NCI-H187 (cell line): ENCODE measurements at places on chromosomes 2 and 18.

DNA sequence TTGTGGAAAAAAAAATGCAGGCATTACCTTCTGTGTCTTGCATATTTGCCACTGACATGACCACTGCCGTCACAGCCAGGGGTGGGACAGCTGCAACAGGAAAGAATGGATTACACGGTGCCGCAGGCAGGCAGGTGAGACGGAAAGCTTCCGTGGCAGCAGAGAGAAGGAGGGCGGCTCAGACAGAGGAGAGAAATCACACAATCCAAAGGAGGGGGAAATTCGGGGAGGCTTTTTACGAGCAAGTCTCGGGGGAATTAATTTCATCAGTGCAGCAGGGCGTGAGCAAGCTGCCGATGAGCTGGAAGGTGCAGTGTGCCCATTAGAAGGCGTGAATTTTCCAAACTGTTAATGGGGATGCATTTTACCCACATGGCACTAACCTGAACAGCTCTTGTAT, 234.8 kb upstream of the PXDN start:
- DNase-seq = peak; percentile 47

DNA sequence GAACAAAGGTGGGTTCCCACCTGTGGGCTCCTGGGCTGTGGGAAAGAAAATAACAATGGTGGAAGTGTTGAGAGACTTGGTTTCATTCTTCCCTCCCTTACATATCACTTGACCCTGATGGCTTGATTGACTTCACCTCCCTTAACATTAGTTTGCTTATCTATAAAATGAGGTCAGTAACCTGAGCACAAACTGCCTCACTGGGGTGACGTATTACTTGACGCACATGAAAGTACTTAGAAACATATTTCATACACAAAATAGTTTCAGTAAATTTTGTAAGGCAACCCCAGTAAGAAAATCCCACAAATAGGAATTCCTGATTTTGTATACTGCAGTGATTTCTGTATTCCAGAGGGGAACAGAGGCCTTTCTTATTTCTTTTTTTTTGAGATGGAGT, 29.4 kb upstream of the LPIN2 start:
- no peak for DNase-seq

DNA sequence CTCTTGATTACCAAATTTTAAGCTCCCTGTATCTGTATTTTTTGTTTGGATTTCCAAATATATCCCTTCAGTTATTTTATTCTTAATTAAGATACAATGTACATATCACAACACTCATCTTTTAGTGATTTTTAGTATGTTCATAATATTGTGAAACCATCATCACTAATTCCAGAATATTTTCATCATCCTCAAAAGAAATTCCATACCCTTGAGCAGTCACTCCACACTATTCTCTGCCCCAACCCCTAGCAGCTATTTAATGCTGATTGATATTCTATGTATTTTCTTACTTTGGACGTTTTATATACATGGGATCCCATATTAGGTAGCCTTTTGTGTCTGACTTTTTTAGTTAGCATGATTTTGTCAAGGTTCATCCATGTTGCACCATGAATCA, 127.4 kb upstream of the SLC8A1 start:
- DNase-seq = no peak

DNA sequence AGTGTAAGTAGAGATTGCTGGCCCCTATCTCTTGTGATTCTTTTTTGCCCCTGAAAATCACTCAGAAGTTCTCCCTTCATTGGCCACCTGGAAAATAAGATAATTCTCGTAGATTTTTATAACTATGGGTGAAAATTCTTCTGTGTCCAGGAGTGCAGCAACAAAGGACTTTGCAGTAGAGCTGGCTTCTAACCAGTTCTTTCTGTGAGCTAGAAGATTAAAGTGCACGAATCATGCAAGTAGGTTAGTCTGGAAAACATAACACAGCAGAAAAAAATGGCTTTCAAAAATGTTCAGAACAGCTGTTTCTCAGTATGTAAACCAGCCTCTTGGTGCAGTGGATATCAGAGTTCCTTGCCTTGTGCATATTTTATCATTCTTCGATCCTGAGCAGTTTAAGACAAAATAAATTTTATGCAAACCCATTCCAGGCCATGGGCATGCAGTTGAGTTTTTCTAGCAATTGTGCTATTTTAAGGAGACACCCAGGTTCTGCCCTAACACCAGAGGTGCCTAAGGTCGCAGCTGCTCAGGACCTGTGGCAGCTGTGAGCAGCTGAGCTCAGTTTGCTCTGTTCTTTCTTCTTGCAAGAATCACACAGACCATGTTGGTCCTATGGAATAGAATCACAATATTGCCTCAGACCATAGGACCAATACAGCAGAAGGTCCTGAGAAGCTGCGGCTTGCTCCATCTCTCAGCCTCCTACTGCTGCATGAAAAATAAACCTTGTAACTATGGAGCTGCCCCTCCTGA, 80.9 kb upstream of the BCL2L11 start:
- DNase-seq = no peak

DNA sequence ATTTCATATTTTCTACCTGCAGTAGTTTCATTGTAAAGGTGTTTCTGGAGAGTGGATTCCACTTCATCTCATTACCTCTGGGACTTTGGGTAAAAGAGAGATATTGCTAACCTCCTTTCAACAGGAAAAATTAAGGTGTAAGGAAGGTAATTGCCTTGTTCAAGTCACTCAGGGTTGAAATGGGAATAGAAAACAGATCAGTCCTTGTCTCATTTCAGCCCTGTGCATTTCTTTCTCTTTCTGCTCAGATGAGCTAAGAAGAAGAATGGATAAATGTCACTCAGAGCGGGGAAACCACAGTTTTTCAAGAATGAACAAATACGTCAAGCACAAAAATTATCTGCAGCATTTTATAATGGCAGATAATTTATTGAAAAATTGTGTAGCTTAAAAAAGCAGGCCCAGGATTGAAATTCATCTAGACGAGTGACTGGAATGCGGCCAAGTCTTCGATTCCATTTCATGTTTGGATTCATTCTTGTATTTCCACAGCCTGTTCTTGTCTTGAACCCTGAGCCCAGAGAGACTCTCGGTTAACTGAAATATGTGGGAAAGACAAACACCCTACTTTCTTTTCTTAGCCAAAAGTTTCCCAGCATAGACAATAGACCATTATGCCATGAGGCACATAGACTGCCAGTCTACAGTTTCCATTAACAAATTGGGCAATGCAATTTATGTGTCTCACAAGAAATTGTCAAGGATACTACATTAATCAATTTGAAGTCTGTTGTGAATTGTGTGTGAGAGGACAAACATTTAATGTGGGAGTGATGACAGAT, 107.9 kb downstream of the POLE4 start:
- no peak for DNase-seq

GRCh38 chr2:172856606-172857005, 121.0 kb downstream of the RAPGEF4 start:
- no peak for DNase-seq

- DNase-seq = no peak
Measured at GRCh38 chr2:129708221-129708967, 271.1 kb upstream of the RAB6C start.

GRCh38 chr2:102185347-102185746, 1.5 kb upstream of the IL1RL2 start:
- no peak for DNase-seq

DNA sequence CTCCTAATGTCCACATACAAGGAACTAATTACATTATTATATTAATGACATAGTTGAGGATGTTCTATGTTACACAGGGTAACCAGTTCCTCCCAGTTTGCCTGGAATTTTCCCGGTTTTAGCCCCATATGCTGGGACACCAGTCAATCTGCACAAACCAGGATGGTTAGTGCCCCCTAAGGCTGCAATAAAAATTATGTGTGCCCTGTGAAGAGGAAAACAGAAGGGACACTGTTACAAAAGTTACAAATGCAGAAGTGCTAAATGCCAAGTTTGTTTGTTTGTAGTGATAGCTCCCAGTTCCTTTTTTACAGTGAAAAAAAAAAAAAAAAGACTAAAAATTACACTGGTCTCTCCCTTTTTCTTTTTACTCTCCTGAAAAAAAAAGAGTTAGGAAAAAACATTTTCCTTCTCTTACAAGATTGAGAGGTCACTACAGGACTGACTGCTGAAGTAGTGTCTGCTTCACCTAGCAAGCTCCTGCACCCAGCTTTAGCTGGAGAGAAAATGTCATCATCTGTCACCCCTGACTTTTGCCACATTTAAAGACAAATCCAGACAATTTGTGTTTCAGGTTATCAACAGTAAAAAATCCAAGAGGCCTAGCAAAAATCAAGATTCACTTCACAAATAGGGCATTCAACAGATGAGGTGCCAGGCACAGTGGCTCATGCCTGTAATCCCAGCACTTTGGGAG, 3.2 kb downstream of the ANKRD44 start:
- DNase-seq = no peak

GRCh38 chr2:20494241-20494640, 47.4 kb downstream of the RHOB start:
- DNase-seq = no peak

- no peak for DNase-seq
Measured at GRCh38 chr2:161961061-161961460, 113.0 kb downstream of the DPP4 start.

- no peak for DNase-seq
Measured at GRCh38 chr2:179488563-179488962, 223.9 kb upstream of the SESTD1 start.

DNA sequence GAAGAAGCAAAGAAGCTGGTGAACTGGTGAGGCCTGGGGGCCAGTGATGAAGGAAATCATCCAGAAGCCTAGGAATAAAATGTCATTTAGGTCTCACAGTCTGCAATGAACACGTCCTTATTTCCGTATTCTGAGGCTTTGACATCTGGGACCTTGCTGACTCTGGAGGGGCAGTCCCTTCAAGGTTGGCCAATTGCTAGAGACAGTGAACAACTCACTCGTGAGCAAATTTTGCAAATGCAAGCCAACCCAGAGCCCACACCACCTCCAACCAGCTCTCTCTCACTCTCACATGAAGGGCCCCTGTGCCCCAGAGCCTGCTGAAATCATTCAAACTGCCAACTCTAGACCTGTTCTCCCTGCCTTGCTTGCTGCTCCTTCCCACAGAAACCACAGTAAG, 279.1 kb upstream of the LYPD1 start:
- no peak for DNase-seq

DNA sequence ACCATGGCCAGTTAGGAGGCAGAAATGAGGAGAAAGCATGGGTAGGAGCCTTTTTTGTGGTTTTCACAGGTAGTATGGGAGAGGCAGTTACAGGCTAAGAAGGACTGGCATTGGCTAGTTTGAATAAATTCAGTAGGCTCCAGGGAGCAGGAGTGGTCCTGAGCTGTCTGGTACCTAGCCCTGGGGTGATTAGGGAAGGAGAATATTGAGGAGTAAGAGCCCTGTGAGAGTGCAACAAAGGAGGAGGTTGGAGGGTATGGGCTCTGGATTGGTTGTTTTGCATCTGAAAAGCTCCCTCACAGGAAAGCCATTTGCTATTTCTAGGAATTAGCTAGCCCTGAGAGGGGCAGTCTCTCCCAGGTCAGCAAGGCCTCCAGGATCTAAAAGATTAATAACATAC, 13.3 kb upstream of the TCF7L1 start:
- DNase-seq = no peak

DNA sequence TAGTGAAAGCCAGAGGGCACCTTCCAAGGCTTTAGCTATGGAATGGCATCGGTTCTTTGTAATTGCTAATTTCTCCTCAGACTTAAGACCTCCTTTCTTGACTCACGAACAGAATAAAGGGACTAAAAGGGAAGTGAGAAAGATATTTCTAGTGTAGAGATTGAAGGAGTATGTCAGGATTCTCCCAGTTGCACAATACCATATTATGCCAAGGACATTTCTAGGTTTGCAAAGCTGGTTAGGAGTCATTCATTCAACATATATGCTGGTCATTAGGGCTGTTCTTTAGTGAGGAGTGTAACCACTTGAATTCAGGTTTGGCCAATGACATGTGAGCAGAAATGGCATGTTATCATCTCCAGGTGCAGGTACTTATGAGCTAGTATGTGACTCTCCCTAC, 7.4 kb downstream of the REEP1 start:
- DNase-seq = no peak

DNA sequence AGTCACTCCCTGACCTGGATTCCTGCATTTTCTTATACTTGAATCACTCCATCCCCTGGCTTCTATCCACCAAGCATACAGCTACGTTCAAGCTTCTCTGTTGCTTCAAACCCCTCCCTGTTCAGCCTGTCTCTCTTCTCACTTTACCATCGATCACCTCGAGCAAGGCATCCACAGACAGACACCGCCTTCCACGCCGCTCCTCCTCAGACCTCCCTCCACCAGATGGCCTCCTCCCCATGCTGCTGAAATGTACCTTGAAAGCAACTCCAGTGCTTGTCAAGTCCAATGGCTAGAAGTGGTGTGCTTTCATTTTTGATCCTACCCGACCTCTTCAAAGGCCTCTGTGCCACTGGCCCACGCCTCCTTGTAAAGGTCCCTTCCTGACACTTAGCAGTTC, 131.3 kb upstream of the ACAA2 start:
- no peak for DNase-seq

GRCh38 chr2:118119158-118119727, 31.0 kb downstream of the INSIG2 start:
- DNase-seq = no peak

- no peak for DNase-seq
Measured at GRCh38 chr2:96105152-96105915, 11.0 kb downstream of the ADRA2B start.

DNA sequence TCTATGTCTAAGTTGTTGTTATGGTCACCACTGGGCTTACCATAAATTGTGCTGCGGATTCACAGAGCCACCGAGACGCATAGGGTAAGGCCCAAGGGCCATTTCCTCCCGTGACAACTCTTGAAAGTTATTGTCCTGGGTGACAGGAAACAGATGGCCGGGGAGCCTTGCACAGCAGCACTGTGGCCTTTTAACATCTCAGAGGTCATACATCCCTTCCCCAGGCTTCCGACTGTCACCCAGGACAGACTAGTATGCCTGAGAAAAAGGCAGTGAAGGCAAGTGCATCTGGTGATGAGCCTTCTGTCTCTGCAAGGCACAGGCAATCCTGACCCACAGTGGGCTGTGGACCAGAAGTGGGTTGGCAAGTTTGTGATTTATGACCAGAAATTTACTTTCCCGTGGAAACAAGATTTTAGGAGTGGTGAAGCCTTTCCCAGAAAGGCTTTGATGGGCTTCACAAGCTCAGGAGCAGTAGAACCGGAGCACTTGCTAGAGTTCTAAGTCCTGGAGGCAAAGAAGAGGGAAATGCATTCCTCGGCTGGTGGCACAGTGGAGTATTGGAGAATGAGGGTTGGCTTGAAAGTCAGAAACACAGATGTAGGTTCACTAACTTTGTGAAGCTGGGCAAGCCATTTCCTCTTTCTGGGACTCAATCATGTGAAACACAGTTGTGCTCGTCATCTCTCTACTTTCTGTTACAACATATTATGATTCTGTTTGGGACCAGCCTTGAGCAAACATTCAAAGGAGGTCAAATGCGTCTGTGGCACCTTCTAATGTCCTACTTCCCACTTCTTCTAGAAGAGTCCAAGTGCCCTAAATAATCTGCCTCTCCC, 2.0 kb upstream of the CAPN14 start:
- DNase-seq = no peak

- no peak for DNase-seq
Measured at GRCh38 chr2:230417436-230417835, 1.4 kb downstream of the SP100 start.

- no peak for DNase-seq
Measured at GRCh38 chr2:37537316-37537715, 134.1 kb downstream of the CDC42EP3 start.
